Stimulated activated CD8-positive, alpha-beta memory T cell treated with anti-CD3 and anti-CD28 coated beads, Interleukin-7, amount 100 ng/mL, for 48 hours (primary cell): ENCODE measurements at places on chromosomes 6 and 20.

DNA sequence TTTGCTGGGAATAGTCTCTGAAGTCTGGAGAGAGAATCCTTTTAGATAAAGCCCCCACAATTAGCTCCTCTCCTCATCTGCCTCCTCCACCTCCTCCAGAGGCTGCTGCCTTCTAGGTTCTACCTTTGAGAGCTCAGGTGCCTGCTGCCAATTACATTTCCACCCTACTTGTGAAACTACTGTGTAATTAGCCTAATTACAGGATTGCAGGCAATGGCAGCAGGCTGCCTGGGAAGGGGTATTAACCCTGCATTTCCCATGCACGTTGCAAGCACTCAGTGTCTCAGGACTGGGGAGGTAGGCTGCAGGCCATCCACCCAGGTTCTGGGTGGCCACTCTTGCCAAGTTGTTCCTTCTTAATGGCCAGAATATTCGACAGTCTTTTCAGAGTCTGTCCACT is 215.6 kb upstream of the ZNF217 start:
- DNase-seq: no peak

DNA sequence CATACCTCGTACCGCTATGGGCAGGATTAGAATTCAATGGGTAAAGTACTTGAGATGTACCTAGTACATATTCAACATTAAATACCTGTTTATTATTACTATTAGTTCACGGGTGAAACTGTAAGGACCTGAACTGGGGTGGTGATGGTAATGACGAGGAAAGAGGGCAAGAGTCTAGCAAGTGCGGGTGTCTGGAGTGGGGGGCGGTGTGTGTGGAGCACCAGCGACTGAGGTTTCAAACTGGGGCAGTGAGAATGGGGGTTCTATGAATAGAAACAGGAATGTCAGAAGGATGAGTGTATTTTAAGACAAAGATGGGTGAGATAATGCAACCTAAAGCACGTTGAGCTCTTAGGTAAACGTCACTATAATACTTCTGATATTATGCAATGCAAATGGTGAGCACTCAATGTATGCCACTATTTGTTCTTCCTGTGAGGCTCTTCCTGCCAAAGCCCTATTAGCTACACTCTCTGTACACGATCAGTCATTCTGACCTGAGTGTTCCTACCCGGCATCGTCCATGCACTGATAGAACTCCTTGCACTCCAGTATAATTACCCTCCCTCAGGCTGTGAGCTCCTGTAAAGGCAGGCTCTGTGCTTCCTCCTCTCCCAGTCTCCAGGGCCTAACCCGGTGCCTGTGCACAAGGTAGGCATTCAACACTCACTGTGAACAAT is 55.0 kb downstream of the ALDH5A1 start:
- DNase-seq: no peak

GRCh38 chr6:33639559-33639958 is 18.4 kb downstream of the ITPR3 start:
- DNase-seq: no peak

- DNase-seq: no peak
Observed at GRCh38 chr20:61538183-61538942, 286.3 kb downstream of the CDH4 start.

DNA sequence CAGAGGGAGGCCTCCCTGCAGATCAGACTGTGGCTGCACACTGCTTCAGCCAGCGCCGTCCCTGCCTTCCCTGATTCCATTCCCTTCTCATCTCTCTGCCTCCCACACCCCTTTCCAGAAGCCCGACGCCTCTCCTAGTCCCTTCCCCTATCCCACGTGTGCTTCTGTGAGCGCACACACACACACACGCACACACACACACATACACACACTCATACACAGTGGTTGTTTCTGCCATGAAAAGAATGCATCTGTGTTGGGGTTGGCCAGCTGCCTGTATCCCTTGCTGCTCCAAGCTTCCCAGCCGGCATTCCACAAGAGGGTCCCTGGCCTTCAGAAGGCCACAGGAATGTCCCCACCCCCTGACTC is 51.7 kb downstream of the MOCS1 start:
- DNase-seq: no peak

DNA sequence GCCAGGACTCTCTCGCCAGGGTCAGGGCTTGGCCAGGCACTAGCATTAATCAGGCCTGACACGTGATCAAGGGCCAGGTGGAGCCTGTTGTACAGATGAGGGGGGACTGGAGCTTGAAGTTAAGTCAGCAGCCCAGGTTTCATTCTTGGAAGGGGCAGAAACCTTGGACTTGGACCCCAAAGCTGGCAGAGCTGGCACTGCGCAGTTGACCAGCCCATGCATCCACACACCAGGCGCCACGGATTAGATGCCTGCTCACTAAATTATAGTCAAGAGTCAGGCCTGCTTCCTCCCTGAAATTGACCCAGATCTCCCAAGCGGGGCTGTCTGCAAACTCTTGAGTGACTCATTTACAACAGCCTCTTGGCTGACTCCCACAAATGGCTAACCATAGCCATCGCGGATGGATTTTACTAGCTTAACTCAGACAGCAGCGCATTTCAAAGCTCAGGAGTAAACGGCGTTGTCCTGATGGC is 4.1 kb upstream of the TAF4 start:
- DNase-seq: no peak

- peak; percentile 53 for DNase-seq
Observed at GRCh38 chr6:111087871-111088667, 766 bp downstream of the SLC16A10 start.

GRCh38 chr6:25392372-25392771 is 113.2 kb downstream of the CARMIL1 start:
- DNase-seq: no peak

- DNase-seq: no peak
Observed at GRCh38 chr6:125528621-125529041, 220.8 kb upstream of the HEY2 start.

DNA sequence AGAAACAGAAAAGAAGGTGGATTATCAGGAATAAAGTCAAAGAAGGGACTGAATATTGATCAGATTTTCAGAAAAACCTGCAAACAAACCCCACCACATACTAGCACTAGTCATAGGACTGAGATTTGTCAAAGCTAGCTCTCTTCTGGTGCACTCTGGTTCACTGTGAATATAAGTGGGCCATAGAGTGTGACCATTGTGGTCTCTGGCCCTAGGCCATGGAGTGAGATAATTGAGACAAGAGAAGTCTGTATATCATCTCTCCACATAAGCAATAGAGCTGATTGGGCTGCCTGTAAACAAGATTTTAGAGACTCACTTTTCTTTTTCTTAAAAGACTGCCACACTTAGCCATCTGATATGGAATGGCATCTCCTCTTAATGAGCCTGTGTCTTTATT is 247.2 kb downstream of the LAMA2 start:
- DNase-seq: no peak
